H9 (cell line): ENCODE measurements at places on chromosomes 7 and 10. TPM values are rescaled to one million over a fixed set of nuclear protein-coding genes. Genes with fewer than 3 reads are reported as not detected.

The PRKG1 gene
- 10.0 and 10.4 TPM in 2 replicates for total RNA-seq

The CDC14C gene
- not detected in 2 replicates for total RNA-seq

DNA sequence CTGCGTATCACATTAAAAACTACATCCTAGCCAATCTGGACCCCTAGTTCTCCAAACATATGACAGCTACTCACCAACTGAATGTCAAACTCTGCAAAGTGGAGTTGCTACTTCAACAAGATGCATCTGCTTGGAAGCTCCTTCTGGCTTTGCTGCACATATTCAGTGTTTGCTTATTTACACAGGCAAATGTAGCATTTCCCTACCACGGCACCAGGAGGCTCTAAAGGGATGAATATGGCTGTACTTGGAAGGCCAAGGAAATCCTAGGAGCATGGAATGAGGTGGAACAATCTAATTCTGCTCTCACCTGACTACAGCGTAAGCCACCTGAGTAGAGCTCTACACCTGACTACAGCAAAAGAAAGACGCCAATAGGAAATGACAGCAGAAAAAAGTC, 39.7 kb downstream of the MTPAP start:
- no peaks in the 10 kb centered on the region for H3K27me3 ChIP-seq
- DNase-seq = no peak
- no peak overlapping the region for H3K4me3 ChIP-seq
- H3K27ac ChIP-seq = no peak overlapping the region
- no peaks in the 10 kb centered on the region for H3K4me1 ChIP-seq

- H3K27ac ChIP-seq = no peak overlapping the region
- no peak for DNase-seq
- H3K4me3 ChIP-seq = no peak overlapping the region
- H3K4me1 ChIP-seq = no peaks in the 10 kb centered on the region
- no peaks in the 10 kb centered on the region for H3K27me3 ChIP-seq
Observed at GRCh38 chr10:127159648-127160245, 36.6 kb downstream of the INSYN2A start.

GRCh38 chr10:124094419-124094785, 1.0 kb upstream of the CHST15 start:
- H3K4me3 ChIP-seq = peak overlapping the region; percentile 83
- H3K27me3 ChIP-seq = peaks cover 5% of the 10 kb centered on the region; the same call in 1 of the 2 replicates
- no peaks in the 10 kb centered on the region for H3K4me1 ChIP-seq

GRCh38 chr7:22387583-22387982, 30.6 kb upstream of the RAPGEF5 start:
- no peaks in the 10 kb centered on the region for H3K36me3 ChIP-seq
- H3K27me3 ChIP-seq = no peaks in the 10 kb centered on the region
- H3K27ac ChIP-seq = no peak overlapping the region
- DNase-seq = no peak
- no peak overlapping the region for H3K4me3 ChIP-seq
- no peaks in the 10 kb centered on the region for H3K4me1 ChIP-seq

DNA sequence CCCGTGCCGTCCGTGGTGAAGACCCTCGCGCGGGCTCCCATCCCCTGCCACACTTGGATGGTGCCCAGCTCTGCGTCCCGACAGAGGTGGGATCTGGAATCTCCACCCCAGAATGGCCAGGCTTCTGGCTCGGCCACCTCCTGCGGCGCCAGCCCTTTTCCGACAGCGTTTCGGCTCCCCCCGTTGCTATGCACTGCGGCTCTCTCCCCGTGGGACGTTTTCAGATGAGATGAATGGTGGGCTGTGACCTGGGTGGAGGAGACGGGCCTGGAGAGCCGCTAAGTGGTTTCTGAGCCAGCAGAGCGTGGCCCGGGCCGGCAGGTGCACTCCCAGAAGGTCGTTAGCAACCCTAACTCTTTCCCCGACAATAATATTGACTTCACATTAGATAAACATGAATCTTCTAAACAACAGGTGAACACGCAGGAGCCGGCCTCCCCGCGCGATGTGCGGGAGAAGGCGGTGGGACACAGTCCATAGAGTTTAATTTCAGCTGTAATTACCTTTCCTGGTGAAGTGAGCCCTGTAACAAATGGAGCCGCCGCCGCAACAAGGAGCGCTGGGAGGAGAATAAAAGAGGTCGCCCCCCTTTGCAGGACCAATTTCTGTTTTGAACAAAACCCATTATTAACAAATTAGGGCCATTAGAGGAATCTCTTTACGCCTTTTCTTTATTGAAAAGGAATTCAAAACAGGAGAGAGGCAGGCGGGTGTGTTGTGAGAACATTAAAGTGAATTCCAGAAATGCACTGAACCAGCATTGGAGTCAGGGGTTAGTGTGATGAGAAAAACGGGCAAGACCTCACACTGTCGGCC, 294.3 kb upstream of the PFKP start:
- no peak overlapping the region for H3K4me3 ChIP-seq
- no peaks in the 10 kb centered on the region for H3K36me3 ChIP-seq
- H3K4me1 ChIP-seq = no peaks in the 10 kb centered on the region
- no peaks in the 10 kb centered on the region for H3K27me3 ChIP-seq
- DNase-seq = no peak

GRCh38 chr10:103533827-103534226, 40.3 kb downstream of the NEURL1 start:
- no peak for DNase-seq
- H3K4me3 ChIP-seq = no peak overlapping the region
- no peaks in the 10 kb centered on the region for H3K4me1 ChIP-seq
- no peaks in the 10 kb centered on the region for H3K27me3 ChIP-seq
- no peak overlapping the region for H3K27ac ChIP-seq

DNA sequence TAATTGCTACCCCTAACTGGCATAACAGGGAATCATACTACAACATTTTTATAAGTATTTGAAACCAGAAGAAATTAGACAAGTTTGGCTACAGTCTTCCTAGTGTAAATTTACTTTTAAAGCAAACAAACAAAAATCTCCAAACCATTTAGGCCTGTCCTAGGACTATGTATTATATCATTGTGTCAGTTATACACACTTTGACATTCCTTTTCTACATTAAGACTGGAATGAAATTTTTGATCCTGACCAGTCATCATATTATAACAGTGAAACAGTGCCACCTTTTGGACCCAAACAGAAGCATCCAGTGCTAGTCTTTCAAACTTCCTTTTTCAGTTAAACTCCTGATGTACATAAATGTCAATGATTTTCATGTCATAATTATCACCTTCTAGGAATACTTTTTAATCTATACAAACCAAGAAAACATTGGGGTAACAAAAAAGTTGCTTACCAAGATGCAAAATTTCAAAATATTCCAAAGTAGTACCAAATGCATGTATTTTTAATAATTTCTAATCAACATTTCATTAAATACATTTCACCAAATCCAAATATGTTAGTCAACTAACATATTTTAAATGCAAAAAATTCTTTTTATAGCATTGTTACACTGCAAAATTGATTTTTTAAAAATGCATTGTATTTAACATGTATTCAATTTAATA, 75.7 kb downstream of the IMMP2L start:
- no peak overlapping the region for H3K4me3 ChIP-seq
- H3K27me3 ChIP-seq = no peaks in the 10 kb centered on the region
- H3K27ac ChIP-seq = no peak overlapping the region
- no peaks in the 10 kb centered on the region for H3K4me1 ChIP-seq
- no peak for DNase-seq

- H3K4me1 ChIP-seq = peaks cover 8% of the 10 kb centered on the region
- no peak for DNase-seq
- no peaks in the 10 kb centered on the region for H3K27me3 ChIP-seq
- H3K4me3 ChIP-seq = no peak overlapping the region
Observed at GRCh38 chr10:11898033-11898371, 74.8 kb downstream of the PROSER2 start.

DNA sequence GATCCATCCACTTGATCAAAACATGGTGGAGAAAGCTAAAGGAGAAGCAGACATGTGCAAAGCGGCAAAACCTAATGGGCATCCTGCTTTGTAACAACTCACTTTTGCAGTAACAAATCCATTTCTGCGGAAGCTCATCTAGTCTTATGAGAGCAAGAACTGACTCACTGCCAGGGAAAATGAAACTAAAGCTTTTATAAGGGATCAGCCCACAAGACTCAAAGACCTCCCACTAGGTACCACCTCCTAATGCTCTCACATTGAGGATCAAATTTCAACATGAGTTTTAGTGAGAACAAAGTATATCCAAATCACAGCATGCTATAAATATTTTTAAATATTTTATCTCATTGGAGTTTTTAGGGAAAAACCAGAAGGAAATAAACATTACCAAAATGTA, 120.1 kb upstream of the GNAI1 start:
- DNase-seq = no peak
- H3K27me3 ChIP-seq = no peaks in the 10 kb centered on the region
- H3K27ac ChIP-seq = peak overlapping the region; percentile 20
- H3K4me1 ChIP-seq = no peaks in the 10 kb centered on the region
- no peak overlapping the region for H3K4me3 ChIP-seq

GRCh38 chr10:93615576-93616235, 3.4 kb downstream of the PDE6C start:
- no peak for DNase-seq
- no peaks in the 10 kb centered on the region for H3K36me3 ChIP-seq
- H3K27me3 ChIP-seq = no peaks in the 10 kb centered on the region
- H3K27ac ChIP-seq = no peak overlapping the region
